ENCODE measurements at places on chromosomes 12 and 14. TPM values are rescaled to one million over a fixed set of nuclear protein-coding genes. Genes with fewer than 3 reads are reported as not detected.
A peak's percentile ranks its signal among the peaks of the same experiment; 100 is the strongest.

GRCh38 chr12:50390316-50390741, 6.1 kb downstream of the FAM186A start:
- DNase-seq = no peak

DNA sequence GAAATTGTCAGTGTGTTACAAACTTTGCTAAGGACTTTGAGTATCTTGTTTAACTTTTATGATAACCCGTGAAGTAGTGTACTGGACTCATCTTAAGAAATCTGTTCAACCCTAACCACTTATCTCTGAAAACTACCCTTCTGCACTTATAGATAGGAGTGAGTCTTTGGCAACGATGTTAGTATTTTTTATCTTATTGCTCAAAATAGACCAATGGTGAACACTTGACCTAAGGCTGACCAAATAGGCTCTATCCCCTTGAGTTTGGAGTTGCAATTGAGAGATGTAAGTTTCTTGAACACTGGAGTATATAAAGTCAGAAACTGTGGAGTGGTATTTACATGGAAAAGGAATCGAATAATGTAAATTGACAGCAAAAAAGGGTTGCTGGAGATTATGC, 786.1 kb downstream of the TMTC2 start:
- DNase-seq = no peak

GRCh38 chr12:45289245-45290215, 73.6 kb downstream of the ANO6 start:
- DNase-seq = no peak

DNA sequence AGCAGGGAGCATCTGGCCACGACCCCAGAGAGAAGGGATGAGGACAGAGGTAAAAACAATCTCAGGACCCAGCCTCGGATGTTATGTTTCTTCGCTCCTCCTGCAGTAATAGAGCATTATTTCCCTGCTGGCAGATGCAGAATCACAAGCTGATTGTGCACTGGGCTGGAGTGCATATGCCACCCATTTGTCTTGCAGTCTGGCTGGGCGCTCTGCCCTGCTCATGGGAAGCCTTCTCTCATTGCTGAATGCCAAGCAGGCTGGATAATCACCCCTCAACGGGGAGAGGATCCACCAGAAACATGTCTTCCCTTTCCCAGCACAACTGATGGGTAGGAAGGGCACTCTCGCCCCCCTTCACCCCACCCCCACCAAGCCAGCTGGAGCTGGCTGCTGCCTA, 8.5 kb upstream of the VASH1 start:
- DNase-seq = no peak

- DNase-seq = peak; percentile 12
These were observed 458.3 kb upstream of the SEL1L start for GRCh38 chr14:81991998-81992397.

GRCh38 chr12:124336742-124337520, 42.0 kb downstream of the RFLNA start:
- no peak for DNase-seq

- DNase-seq = no peak
These were observed 95.2 kb downstream of the PRKCH start for GRCh38 chr14:61416591-61416990.

GRCh38 chr12:103881261-103881660, 40.2 kb upstream of the NT5DC3 start:
- DNase-seq = no peak

DNA sequence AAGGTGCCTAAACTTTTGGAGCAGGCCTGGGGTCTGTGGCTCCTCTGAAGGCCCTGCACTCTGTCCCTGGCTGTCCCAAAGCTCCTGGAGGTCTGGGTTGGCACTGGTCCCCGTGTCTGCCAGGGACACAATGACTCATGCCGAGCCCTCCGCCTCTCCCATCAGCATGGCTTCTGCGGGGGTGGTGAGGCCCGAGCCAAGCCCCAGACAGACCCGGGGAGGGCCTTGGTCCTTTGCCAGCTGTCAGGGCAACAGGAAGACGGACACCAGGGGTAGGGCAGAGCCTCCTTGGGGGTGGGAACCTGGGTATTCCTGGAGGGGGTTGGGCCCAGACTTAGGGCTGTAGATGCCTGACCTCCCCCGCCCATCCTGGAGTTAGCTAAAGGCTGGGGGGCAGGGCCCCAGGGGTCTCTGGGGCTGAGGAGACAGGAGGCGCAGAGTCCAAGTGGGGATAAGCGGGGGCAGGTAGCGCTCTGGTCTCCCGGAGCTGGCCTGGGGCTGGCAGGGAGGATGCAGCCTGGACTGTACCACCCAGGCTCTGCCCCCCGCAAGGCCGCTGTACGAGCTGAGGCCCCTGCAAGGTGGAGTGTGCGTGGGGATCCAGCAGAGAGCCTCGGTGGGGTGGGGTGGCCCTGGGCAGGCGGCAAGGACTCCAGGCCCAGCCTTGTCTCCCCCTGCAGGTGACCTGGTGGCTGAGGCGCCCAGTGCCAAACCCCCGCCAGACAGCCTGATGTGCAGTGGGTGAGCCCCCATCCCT, 16.4 kb upstream of the PUS1 start:
- peak; percentile 89 for DNase-seq

GRCh38 chr14:51305751-51306150, 65.7 kb downstream of the TMX1 start:
- no peak for DNase-seq

DNA sequence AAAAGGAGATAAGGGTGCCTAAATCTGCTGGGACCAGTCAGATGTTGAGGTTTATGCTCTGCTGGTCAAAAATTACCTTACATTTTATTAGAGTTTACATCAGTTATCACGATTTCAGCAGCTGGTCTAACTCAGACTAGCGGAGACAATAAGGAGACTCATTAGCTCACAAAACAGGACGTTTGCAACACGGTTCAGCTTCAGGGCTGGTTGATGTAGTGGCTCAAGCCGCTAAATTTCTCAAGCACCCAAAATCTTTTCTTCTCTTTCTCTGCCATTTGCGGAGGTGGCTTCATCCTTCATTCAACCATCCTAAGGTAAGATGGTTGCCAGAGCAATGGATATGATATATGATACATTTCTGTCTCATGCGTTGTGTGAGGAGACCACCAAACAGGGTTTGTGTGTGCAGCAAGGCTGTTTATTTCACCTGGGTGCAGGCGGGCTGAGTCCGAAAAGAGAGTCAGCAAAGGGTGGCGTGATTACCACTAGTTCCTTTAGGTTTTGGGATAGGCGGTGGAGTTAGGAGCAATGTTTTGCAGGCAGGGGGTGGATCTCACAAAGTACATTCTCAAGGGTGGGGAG, 30.3 kb upstream of the CLIP1 start:
- no peak for DNase-seq

- no peak for DNase-seq
These were observed 44.3 kb downstream of the CCDC92 start for GRCh38 chr12:123928274-123928865.

DNA sequence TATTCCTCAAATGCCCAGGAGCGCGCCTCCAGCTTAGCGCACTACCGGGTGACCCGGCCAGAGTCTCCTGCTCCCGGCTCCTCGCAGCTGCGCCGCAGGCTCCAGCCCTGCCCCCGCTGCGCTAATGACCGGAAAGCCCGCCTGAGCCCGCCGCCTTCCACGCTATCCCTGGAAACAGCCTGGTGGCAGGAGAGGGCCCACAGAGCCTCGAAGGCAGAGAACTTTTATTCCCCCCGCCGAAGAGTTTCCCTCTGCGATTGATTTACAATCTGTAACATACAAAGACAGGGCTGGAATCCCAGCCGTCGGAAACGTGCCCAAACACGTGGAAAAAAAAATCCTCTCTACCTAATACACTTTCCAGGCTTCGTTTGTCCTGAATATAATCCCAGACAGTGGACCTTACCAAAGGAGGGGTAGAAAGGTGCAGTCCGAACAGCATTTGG, 1.5 kb downstream of the COL2A1 start:
- DNase-seq = peak; percentile 29

DNA sequence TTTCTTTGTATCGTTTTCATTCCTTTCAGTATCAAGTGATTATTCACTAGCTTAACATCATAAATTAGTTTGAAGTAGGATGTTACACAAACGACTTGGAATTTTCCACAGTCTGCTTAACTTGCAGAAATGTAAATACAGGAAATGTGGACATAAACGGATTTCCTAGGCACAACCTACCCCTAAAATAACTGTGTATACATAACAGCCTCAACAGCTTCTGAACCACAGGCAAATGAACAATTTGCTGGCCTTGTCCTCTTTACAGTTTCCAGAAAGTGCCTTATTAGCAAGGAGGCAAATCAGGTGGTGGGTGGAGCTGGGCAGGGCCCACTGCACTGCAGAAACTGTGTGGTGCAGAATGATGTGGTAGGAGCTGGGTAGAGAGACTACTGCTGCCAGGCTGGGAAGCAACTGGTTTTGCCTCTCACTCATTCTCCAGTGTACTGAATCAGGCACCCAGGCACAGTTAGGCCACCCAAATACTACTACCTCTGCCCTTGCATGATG, 14.1 kb downstream of the DRAM1 start:
- DNase-seq = peak; percentile 66

KRT82 gene
- not detected for total RNA-seq

KCNA1 gene
- total RNA-seq = under 0.01 TPM

STAC3 gene
- total RNA-seq = 0.78 TPM

AQP2 gene
- total RNA-seq = not detected

E2F7 gene
- total RNA-seq = not detected

DCN gene
- total RNA-seq = 314 TPM

All from body of pancreas (tissue), 4 donors.